ENCODE measurements at places on chromosomes 2 and 18.
A peak's percentile ranks its signal among the peaks of the same experiment; 100 is the strongest.

- peak overlapping the region; percentile 35 for H3K27ac ChIP-seq
- DNase-seq = no peak
- H3K27me3 ChIP-seq = no peaks in the 10 kb centered on the region
- peaks cover 17% of the 10 kb centered on the region for H3K4me1 ChIP-seq
These were observed 2.2 kb downstream of the BUB1 start for GRCh38 chr2:110675679-110676078.

GRCh38 chr2:189995679-189996078 is 66.8 kb downstream of the MSTN start:
- H3K36me3 ChIP-seq = no peaks in the 10 kb centered on the region
- no peaks in the 10 kb centered on the region for H3K4me1 ChIP-seq
- H3K4me3 ChIP-seq = no peak overlapping the region
- DNase-seq = no peak

GRCh38 chr2:41990688-41991087 is 57.1 kb upstream of the PKDCC start:
- H3K4me1 ChIP-seq = no peaks in the 10 kb centered on the region
- no peak for DNase-seq
- no peak overlapping the region for H3K4me3 ChIP-seq
- H3K36me3 ChIP-seq = no peaks in the 10 kb centered on the region
- H3K27me3 ChIP-seq = peaks cover 2% of the 10 kb centered on the region

DNA sequence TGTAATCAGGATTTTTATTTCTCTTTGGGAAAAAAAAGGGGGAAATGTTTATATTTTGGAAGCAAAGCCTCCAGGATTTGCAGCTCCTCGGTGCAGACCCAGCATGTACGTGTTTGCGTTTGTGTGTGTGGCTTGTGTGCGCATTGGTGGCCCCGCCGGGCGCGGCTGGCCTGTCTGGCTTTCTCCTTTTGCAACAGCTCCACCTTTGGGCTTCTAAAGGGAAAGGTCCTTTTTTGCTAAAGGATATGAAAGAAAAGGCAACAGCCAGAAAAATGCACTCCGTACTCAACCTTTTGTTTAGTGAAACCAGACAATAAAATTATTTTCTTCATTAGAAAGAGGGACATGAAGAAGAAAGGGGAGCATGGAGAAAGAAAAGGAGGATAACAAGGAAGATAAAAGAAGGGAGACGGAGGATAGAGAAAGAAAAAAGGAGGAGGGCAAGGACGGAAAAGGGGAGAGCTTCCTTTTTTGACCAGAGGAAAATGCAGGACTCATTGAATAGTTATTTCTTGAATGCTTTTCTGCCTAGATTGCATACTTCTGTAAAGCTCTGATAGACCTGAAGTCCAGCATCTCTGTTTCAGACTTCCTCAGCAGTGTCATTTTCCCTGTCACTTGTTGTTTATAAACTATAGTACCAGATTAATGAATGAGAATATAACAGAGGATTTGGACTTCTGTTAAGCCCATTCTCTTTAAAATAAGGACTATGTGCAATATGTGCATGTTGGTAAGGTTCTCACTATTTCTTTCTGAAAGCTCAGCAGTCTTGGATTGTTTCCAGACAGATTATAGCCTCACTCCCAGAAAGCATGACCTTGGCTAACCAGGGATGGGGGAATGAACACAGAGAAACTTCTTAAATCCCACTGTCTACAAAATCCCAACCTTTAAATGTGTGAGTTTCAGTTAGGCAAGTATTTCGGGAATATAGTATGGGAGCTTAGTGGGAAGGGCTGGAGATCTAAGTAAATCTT is 563.1 kb upstream of the PIK3C3 start:
- DNase-seq = no peak
- no peaks in the 10 kb centered on the region for H3K4me1 ChIP-seq
- H3K36me3 ChIP-seq = no peaks in the 10 kb centered on the region
- H3K4me3 ChIP-seq = no peak overlapping the region

GRCh38 chr2:233009661-233010060 is 3.4 kb downstream of the NGEF start:
- no peaks in the 10 kb centered on the region for H3K4me1 ChIP-seq
- no peaks in the 10 kb centered on the region for H3K27me3 ChIP-seq
- no peaks in the 10 kb centered on the region for H3K36me3 ChIP-seq
- no peak overlapping the region for H3K27ac ChIP-seq

DNA sequence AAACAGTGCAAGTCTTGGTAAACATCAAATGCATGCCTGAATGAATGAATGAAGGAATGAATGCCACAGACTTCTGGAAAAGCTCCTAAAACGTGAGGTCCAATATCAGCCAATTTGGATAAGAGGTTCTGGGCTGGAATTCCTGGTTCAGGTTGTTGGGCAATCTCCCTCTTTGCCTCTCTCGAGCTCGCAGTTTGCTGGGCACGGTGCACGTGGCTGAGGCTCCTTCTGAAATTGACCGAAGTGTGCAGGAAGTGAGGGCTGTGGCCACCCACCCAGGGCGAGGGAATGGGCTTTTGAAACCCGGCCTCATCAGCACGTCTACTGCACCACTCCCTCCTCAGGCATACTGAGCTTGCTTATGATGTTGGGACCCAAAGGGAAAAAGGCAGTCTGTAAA is 288.8 kb upstream of the HS6ST1 start:
- no peak overlapping the region for H3K27ac ChIP-seq
- no peaks in the 10 kb centered on the region for H3K4me1 ChIP-seq
- H3K36me3 ChIP-seq = no peaks in the 10 kb centered on the region
- H3K27me3 ChIP-seq = peaks cover 5% of the 10 kb centered on the region
- no peak for DNase-seq
- H3K4me3 ChIP-seq = no peak overlapping the region

- H3K4me1 ChIP-seq = no peaks in the 10 kb centered on the region
- no peak overlapping the region for H3K27ac ChIP-seq
- no peak for DNase-seq
- no peaks in the 10 kb centered on the region for H3K27me3 ChIP-seq
- H3K36me3 ChIP-seq = no peaks in the 10 kb centered on the region
These were observed 73.3 kb downstream of the RPIA start for GRCh38 chr2:88764850-88765153.

- no peak overlapping the region for H3K27ac ChIP-seq
- DNase-seq = no peak
- H3K4me3 ChIP-seq = no peak overlapping the region
- 0 out of 2 replicates have a peak, but pooled peaks cover 3% of the 10 kb centered on the region for H3K4me1 ChIP-seq
- no peaks in the 10 kb centered on the region for H3K36me3 ChIP-seq
- H3K27me3 ChIP-seq = peaks cover 26% of the 10 kb centered on the region
These were observed 15.4 kb upstream of the E2F6 start for GRCh38 chr2:11481426-11481788.

DNA sequence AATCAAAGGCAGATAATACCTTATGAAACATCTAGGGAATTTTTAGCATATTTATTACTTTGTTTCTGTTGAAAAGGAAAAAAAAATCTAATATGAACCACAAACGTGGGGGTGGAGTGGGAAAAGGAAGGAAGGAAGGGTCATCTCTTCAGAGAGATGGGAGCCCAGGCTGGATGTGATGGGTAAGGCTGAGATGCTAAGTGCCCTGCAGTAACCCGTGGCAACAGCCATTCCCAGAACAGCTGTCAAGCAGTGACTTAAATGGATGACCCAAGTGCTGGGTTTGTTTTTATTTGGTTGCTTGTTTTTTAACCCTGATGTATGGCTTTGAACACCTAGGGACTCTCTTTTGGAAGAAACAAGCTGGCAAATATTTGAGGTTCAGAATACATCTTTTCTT is 50.7 kb upstream of the KLF7 start:
- no peak overlapping the region for H3K4me3 ChIP-seq
- DNase-seq = no peak
- H3K27ac ChIP-seq = no peak overlapping the region
- no peaks in the 10 kb centered on the region for H3K36me3 ChIP-seq

DNA sequence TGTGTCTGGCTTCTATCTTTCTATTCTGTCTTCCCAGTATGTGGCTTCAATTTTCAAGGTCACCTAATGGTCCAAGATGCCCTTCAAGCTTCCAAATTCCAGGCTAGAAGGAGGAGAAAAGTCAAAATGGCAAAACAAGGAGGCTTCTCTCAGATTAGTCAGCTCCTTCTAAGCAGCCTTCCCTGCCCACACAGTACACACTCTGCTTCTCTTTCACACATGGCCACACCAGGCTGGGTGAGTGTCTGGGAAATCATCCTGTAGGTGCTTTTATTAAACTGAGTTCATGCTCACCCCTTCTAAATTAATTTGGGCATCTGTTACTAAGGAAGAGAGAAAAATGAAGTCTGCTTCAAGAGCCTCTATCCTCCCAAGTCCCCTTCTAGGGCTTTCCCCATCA is 277.2 kb upstream of the MGAT5 start:
- H3K27ac ChIP-seq = no peak overlapping the region
- H3K4me3 ChIP-seq = no peak overlapping the region
- no peak for DNase-seq

- no peak overlapping the region for H3K27ac ChIP-seq
- no peak for DNase-seq
- H3K4me1 ChIP-seq = no peaks in the 10 kb centered on the region
- H3K36me3 ChIP-seq = no peaks in the 10 kb centered on the region
- H3K27me3 ChIP-seq = no peaks in the 10 kb centered on the region
These were observed 266.5 kb downstream of the PTGR3 start for GRCh38 chr18:74942319-74942910.

DNA sequence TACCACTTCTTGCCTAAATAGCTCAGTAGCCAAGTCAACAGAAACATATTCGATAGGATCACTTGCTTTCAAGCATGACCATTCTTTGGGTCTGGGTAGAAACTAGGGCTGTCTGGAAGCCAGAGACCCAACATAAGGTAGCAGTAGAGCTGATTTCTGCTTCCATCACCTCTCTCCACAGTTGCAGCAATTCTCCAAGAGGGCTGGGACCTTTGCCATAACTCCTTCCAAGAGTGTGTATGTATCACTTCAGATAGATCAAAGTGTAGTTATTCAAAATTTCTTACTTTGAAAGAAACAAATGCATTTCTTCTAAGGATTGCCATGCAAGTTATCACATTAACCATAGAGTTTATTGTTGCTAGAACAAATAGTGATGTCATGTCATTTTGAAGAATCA is 172.0 kb upstream of the GALNT5 start:
- DNase-seq = no peak
- H3K27ac ChIP-seq = no peak overlapping the region
- H3K4me3 ChIP-seq = no peak overlapping the region
- no peaks in the 10 kb centered on the region for H3K27me3 ChIP-seq
- H3K4me1 ChIP-seq = no peaks in the 10 kb centered on the region

- H3K36me3 ChIP-seq = no peaks in the 10 kb centered on the region
- DNase-seq = no peak
- no peak overlapping the region for H3K4me3 ChIP-seq
- no peak overlapping the region for H3K27ac ChIP-seq
- no peaks in the 10 kb centered on the region for H3K4me1 ChIP-seq
These were observed 167.9 kb downstream of the HRH4 start for GRCh38 chr18:24628326-24628725.

DNA sequence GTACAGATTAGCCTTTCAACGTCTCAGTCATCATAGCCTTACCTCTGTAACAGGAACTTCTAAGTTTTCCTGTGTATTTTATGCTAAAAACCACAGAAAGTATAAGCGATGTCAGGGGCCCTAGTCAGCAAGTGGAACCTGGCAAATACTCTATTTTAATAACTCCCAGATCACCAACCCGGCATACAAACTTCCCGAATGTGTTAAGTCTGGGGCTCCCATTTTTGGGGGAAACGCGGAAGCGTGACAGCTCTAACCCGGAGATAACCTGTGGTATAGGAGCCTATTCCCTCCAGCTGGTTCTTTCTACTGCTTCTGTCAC is 574 bp downstream of the NIFK start:
- peak overlapping the region; percentile 81 for H3K27ac ChIP-seq
- H3K4me3 ChIP-seq = peak overlapping the region; percentile 92
- H3K4me1 ChIP-seq = peaks cover under 1% of the 10 kb centered on the region
- no peak for DNase-seq
- peaks cover 43% of the 10 kb centered on the region for H3K36me3 ChIP-seq

DNA sequence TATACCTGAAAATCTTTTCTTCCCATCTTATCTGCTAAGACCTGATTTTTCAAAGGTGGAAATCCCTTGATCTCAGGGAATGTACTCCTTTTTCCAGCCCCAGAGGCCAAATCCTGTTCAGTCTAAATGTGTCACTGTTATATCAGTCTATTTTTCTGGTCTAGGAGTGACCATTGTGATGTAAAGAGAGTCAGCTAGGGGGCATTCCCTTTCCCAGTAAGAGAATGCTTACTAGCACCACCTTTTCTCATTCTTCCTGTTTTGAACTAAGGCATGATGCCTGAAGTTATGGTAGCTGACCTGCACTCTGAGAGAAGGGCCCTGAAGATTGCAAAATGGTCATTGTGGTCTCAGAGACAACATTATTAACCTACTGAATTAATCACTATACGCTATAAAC is 124.1 kb upstream of the XIRP2 start:
- DNase-seq = no peak
- H3K27ac ChIP-seq = no peak overlapping the region
- H3K4me3 ChIP-seq = no peak overlapping the region
- no peaks in the 10 kb centered on the region for H3K27me3 ChIP-seq

GRCh38 chr18:74242438-74243096 is 49.2 kb downstream of the CYB5A start:
- peak overlapping the region; percentile 45 for H3K27ac ChIP-seq
- no peaks in the 10 kb centered on the region for H3K27me3 ChIP-seq
- H3K36me3 ChIP-seq = no peaks in the 10 kb centered on the region
- no peak overlapping the region for H3K4me3 ChIP-seq

- H3K27me3 ChIP-seq = peaks cover 3% of the 10 kb centered on the region
- H3K27ac ChIP-seq = no peak overlapping the region
- DNase-seq = no peak
- H3K4me3 ChIP-seq = no peak overlapping the region
- H3K36me3 ChIP-seq = no peaks in the 10 kb centered on the region
These were observed 31.3 kb upstream of the TMEM131 start for GRCh38 chr2:98026927-98027522.

GRCh38 chr2:134217924-134218323 is 35.9 kb upstream of the MGAT5 start:
- peaks cover 4% of the 10 kb centered on the region for H3K4me1 ChIP-seq
- no peaks in the 10 kb centered on the region for H3K27me3 ChIP-seq
- DNase-seq = no peak
- H3K4me3 ChIP-seq = no peak overlapping the region
- H3K27ac ChIP-seq = no peak overlapping the region

DNA sequence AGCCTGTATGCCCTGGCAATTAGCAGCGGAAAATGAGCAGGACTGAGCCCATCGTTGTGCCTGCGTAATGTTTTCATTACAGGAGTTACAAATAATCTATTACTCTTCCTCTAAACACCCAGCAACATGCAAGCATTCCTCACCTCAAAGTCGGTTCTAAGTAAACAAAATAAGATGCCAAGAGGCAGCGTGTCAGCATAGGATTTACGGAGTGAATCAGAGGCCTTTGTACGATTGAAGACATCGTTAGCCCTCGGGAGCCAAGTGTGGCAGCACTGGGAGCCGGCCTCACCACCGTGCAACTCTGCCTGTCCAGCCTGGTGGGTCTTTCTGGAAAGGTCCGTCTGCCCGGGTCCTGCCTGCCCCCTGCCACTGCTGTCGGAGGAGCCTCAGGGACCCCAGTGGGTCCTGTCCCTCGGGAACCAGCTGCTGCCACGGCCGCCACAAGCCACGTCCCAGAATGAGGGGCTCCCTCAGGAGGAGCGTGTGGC is 80.1 kb upstream of the CTDP1 start:
- H3K27ac ChIP-seq = no peak overlapping the region
- H3K36me3 ChIP-seq = no peaks in the 10 kb centered on the region
- H3K4me1 ChIP-seq = peaks cover 7% of the 10 kb centered on the region
- no peak overlapping the region for H3K4me3 ChIP-seq
- DNase-seq = no peak
- peaks cover 29% of the 10 kb centered on the region for H3K27me3 ChIP-seq
